AG10803 (cell line): ENCODE measurements at places on chromosomes 1 and 21.

DNA sequence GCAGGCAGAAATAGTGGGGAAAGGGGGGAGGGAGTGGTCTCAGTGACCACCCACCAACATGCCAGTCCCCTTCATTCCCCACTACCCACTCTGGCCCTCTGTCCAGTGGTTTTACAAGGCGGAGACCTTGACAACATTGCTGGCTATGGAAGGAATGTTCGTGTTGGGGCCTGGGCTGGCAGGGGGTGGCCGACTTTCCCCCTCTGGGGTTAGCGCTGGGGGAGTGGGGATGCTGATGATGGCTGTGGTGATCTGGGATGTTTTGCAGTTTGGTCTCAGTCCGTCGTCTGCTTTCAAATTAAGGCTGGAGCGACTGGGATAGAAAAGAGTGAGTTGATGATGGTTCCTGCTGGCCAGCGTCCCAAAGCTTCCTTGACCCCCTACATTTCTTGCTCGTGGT is 20.3 kb downstream of the DDX20 start:
- no peak for DNase-seq

DNA sequence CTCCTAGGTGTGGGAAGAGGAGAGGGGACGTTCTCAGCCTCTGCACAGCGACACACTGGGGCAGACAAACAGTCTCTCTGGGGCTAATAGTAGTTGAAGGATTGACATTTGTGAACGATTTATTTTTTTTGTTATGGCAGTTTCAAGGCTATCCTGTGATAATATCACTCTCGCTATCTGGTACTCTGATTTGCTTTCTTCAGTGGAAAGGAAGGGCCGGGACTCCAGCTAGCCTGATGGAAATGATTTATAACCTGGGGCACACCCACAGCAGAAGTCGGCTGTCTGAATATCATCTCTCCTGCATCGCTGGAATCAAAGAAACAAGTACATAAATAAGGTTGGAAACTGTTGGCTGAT is 122.7 kb downstream of the KCNN3 start:
- DNase-seq: no peak

- DNase-seq: no peak
Measured at GRCh38 chr21:44823179-44823660, 5.4 kb upstream of the SUMO3 start.

GRCh38 chr1:235918032-235918431 is 51.3 kb upstream of the LYST start:
- no peak for DNase-seq

DNA sequence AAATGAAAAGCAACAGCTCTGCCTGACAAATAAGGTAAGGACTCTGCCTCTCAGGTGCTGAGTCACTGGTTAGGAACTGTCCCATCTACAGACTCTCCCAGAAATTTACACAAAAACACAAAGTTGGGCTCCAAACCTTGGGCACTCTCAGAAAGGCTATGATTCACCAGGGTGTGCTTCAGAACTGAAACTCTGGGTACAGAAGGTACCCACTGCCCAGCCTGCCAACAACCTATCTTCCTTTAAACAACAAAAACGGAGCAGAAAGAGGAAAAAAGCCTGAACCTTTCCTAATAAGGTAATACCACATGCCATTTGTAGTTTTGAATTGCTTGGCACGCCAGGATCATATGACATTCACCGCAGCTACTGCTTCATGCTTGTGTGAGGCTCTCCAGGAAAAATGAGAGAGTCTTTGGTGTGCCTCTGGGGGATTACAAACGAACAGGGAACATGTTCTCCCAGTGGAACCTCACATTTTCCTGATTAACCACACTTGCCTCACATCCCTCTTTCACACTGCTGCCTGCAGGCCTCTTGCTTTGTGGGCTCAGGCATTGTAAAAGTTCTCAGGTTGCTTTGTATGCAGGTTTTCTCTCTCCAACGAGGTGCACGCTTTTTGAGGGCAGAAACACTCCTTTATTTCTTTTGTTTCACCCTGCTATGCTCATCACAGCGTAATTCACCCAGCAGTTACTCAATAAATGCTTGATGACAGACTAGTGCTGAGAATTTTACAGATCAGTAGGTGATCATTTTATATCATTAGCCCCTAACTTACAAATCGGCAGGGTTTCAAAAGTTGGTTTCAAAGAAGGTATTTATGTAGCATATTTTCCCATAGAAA is 65.1 kb downstream of the GADD45A start:
- peak; percentile 91 for DNase-seq

DNA sequence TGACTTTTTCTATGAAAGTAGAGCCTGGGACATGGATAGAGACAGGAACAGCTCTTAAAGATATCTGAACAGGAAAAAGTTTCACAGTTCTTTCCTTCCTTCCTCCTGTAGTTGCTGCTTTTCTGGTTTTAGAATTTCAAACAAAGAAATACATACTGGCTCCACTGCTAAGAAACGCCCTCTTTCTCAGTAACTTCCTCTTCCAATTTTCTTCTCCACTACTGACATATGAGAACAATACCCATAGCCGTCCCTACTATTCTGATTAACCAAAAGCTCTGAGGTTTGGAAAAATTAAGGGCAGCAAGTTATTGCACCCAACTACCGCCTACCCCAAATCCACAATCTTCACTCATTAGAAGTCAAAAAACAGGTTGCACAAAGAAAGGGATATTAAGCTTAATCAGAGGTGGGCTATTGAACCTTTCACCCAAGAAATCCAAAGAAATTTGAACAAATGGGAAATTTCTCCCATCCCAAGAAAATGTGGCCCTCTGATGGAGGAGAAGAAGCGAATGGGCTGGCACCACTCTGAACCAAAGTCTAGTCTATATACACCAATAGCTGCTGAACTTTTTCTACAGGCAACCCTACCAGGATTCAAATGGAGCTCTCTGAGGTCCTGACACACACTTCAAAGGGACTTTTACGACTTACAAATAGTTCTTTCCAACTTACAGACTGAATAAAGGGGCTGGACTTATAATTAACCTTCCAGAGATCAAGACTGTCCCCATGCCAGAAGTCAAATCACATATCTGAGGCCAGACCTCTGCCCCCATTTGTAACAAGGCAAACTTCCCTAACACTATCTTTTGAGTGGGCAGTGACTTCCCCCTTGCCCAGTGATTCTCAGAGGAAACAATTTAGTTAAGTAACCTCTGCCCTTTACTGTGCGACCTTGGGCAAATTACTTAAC is 1.7 kb downstream of the WASF2 start:
- peak; percentile 35 for DNase-seq

- no peak for DNase-seq
Measured at GRCh38 chr1:165355977-165356811, at the start of gene LMX1A. Gene LMX1A, minus strand, starts transcription at chr1:165356715. Its CDS starts 1,156 bp downstream, at chr1:165355559.

DNA sequence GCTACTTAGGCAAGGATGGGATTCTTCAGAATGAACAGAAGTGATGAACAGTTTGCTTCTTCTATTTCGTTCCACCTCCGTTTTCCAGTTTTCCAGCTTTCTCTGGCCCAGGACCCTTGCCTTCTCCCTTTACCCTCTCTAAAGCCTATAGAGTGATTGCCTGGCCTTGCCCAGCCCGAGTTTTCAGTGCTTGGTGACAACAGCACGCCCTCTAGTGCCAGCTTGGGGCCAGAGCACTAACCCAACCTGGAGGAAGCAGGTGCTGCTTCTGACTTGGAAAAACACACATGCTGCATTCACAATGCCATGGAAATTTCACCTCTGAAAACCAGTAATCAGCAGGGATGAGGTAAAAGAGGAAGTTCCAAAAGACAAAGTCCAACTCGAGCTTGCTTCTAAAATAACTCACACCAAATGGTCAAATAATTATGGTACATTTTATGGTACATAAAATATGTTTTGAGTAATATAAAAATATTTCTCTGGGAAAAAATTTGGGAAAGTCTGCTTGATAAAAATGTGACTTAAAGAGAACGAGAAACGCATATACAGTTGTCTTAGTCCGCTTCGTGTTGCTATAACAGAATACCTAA is 26.1 kb downstream of the UBE2T start:
- peak; percentile 59 for DNase-seq

- no peak for DNase-seq
Measured at GRCh38 chr1:53712276-53712675, 26.7 kb downstream of the GLIS1 start.

DNA sequence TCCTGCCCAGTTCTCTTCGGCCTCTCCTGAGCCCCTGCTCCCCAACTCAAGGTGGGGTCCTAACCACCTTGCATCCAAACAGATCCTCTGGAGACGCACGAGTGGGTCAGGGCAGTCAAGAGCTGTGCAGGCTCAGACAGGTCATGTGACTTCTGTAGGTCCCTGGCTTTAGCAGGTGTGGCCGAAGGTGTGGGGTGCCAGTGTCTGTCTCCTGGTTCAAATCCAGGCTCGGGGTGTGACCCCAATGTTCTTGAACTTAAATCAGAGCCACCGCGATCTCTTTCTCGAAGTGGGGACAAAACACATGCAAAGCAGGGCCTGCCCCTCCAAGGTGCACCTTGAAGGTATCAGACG is 27.4 kb upstream of the ECE1 start:
- no peak for DNase-seq
